DND-41 (cell line): ENCODE measurements at places on chromosomes 7 and 10.

GRCh38 chr10:114096864-114097263 lies 53.2 kb downstream of the ADRB1 start:
- H3K4me1 ChIP-seq = peaks cover 37% of the 10 kb centered on the region
- H3K36me3 ChIP-seq = no peaks in the 10 kb centered on the region
- H3K4me3 ChIP-seq = no peak overlapping the region
- H3K27ac ChIP-seq = no peak overlapping the region
- peaks cover 13% of the 10 kb centered on the region for H3K27me3 ChIP-seq

- no peak overlapping the region for H3K27ac ChIP-seq
- no peaks in the 10 kb centered on the region for H3K27me3 ChIP-seq
- H3K4me3 ChIP-seq = no peak overlapping the region
- no peaks in the 10 kb centered on the region for H3K36me3 ChIP-seq
- DNase-seq = no peak
- no peaks in the 10 kb centered on the region for H3K4me1 ChIP-seq
Measured at GRCh38 chr7:83015916-83016315, 146.8 kb downstream of the PCLO start.

- H3K4me3 ChIP-seq = no peak overlapping the region
- no peaks in the 10 kb centered on the region for H3K27me3 ChIP-seq
- no peak for DNase-seq
- no peaks in the 10 kb centered on the region for H3K36me3 ChIP-seq
Measured at GRCh38 chr7:86958380-86958779, 101.1 kb downstream of the ELAPOR2 start.

- H3K36me3 ChIP-seq = no peaks in the 10 kb centered on the region
- peaks cover 31% of the 10 kb centered on the region for H3K4me1 ChIP-seq
- no peaks in the 10 kb centered on the region for H3K27me3 ChIP-seq
- DNase-seq = peak; percentile 71
- no peak overlapping the region for H3K4me3 ChIP-seq
- H3K27ac ChIP-seq = peak overlapping the region; percentile 15; the same call in 1 of the 2 replicates
Measured at GRCh38 chr7:2399848-2400587, 3.4 kb upstream of the CHST12 start.

GRCh38 chr7:92698237-92698841 lies 108.1 kb upstream of the FAM133B start:
- H3K27ac ChIP-seq = peak overlapping the region; percentile 48
- DNase-seq = no peak
- peaks cover 80% of the 10 kb centered on the region for H3K36me3 ChIP-seq
- H3K4me3 ChIP-seq = no peak overlapping the region
- H3K4me1 ChIP-seq = peaks cover 74% of the 10 kb centered on the region

- no peak overlapping the region for H3K4me3 ChIP-seq
- peak; percentile 49 for DNase-seq
- no peaks in the 10 kb centered on the region for H3K27me3 ChIP-seq
- no peaks in the 10 kb centered on the region for H3K36me3 ChIP-seq
- no peak overlapping the region for H3K27ac ChIP-seq
- H3K4me1 ChIP-seq = no peaks in the 10 kb centered on the region; the same call in 1 of the 2 replicates
Measured at GRCh38 chr10:62384057-62384446, 9.9 kb downstream of the ZNF365 start.

DNA sequence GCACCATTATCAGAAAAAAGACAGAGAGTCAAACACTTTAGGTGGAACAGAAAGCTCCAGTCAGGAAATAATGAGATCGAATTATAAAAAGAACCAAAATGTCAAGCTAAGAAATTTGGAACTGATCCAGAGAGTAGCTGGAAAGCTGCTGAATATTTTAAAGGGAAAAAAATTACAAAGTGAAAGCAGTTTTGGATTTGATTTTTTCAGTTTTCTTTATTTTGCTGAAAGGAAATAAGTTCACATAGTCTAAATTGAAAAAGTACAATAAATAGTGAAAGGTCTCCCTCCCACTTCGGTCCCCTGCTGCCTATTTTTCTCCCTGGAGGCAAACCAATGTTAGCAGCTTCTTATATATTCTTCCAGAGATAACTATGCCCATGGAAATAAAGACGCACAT lies 11.3 kb upstream of the TOMM7 start:
- H3K27ac ChIP-seq = no peak overlapping the region
- no peaks in the 10 kb centered on the region for H3K4me1 ChIP-seq
- H3K36me3 ChIP-seq = no peaks in the 10 kb centered on the region
- no peak for DNase-seq

DNA sequence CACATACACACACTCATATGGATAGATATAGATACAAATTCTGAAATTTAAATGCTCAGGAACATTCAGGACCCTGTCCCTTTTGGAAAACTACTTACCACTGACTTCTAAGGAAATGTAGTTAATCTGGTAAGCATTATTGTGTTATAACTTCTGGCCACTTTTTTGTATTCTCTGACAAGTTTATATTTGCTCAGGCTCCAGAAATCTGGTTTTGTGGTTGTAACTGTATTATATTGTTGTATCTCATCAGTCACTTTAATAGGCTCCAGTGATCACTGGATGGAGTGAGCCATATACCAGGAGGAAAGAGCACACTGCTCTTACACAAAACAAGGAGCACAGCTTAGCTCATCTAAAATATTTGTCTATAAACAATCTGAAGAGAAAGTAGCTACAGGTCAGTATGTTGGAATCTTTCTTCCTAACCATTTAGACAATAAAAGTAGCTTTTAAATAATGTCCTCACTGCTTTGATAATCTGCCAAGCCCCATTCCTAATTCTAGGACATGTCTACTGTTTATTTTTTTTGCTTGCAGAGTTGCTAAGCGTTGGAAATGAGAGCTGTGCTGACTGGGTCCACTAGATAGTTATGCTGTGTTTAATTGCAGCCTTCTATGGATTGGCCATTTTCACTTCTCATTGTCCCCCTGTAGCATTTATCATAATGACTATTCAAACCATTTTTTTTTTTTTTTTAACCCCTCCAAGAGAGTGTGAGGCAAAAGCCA lies 43.8 kb downstream of the SMNDC1 start:
- no peaks in the 10 kb centered on the region for H3K36me3 ChIP-seq
- no peak for DNase-seq
- no peak overlapping the region for H3K4me3 ChIP-seq
- H3K27ac ChIP-seq = no peak overlapping the region
- no peaks in the 10 kb centered on the region for H3K4me1 ChIP-seq

- H3K27me3 ChIP-seq = no peaks in the 10 kb centered on the region
- H3K4me1 ChIP-seq = no peaks in the 10 kb centered on the region
- H3K4me3 ChIP-seq = no peak overlapping the region
Measured at GRCh38 chr10:95242581-95243317, 48.1 kb downstream of the PDLIM1 start.

DNA sequence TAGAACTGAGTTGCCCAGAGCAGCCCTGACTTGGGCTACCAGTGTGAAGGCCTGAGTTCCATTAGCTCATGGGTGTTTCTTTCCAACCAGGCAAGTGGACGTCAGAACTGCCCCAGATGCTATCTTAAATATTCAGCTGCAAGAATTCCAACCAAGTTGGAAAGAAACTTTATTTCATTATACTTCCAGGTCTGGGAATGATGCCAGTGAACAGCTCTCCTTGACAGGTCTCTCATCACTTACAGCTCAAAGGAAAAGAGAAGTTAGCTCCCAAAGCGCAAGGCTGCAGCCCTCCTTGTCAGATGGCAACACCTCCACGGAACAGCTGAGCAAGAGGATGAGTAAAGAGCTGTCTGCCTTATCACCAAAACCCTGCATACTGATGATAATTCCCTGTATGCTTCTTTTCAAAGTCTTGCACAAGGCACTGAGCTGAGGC lies 255.5 kb upstream of the AOAH start:
- no peak overlapping the region for H3K27ac ChIP-seq
- peaks cover 10% of the 10 kb centered on the region for H3K4me1 ChIP-seq
- no peaks in the 10 kb centered on the region for H3K27me3 ChIP-seq
- DNase-seq = no peak
- H3K4me3 ChIP-seq = no peak overlapping the region

DNA sequence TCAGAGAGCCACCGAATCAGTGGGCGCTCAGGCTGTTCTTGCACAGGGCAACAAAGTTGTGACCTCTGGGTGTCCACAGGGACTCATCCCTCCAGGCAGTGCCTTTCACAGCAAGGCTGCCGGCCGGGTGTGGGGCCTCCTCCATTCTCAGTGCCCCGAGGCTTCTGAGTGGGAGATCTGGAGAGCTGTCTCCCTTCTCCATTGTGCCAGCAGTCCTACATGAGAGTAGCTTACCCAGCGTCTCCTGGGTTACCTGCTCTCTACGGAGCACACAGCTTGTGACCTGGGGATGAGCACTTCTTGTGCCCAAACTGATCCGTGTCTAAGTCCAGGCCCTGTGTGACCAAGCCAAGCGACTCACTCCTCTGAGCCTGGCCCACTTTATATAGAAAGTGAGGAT lies 240.9 kb upstream of the GRB10 start:
- H3K4me3 ChIP-seq = no peak overlapping the region
- H3K36me3 ChIP-seq = no peaks in the 10 kb centered on the region
- no peak overlapping the region for H3K27ac ChIP-seq
- no peaks in the 10 kb centered on the region for H3K4me1 ChIP-seq
- no peak for DNase-seq

DNA sequence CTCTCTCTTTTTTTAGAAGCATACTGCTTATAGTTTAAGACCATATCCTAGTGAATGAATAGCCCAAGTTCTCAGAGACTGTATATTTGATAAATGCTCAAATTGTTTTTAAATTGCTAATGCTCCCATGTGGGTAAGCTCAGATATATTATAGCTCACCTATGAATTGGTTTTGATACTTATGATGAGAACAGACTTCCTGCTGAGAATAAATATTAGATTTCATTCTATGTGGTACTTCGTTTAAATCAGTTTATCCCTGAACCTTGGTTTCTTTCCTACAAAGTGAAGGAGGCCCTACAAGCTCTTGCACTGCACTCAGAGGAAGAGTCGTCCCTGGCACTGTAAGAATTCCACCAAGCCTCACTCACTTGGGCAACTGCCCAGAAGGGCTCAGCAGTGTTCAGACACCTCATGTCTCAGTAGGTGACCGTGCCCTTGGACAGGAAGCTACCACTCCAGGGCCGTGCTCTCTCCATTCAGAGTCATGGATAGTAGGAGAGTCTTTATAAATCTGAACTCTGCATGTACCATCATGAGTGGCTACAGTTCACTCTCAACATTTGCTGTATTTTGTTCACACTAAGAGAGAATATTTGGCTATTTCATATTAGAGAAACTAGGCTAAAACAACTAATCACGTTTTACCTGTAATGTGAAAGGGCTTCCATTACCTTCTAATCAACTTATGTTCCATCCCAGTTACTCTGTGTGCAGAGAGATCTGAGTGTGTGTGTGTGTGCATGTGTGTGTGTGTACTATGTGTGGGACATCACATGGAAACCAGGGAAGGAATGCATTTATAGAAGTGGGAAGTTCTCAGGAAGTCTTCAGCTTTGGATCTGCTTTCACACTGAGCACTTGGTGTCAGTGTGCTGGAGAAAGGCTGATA lies 93.8 kb downstream of the PTPRE start:
- H3K4me1 ChIP-seq = no peaks in the 10 kb centered on the region
- no peak overlapping the region for H3K27ac ChIP-seq
- H3K4me3 ChIP-seq = no peak overlapping the region
- no peaks in the 10 kb centered on the region for H3K36me3 ChIP-seq

DNA sequence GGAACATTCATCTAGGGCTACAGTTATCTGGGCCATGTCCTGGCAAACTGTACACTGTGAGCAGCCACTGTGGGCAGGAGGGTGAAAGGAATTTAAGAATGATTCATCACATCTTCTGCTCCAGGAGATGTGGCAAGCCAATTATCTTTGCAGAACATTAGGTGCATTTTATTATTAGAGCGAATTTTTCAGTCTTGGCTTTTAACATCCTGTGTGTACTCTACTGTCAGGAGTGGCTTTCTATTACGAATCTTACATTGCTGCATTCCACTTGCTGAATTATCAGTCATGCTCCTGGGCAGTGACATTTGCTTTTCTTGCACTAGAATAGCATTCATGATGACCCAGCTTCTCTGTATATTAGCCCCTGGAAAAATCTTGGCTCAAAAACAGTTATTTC lies 109.2 kb upstream of the TARP start:
- no peak overlapping the region for H3K27ac ChIP-seq
- H3K27me3 ChIP-seq = no peaks in the 10 kb centered on the region
- peaks cover 28% of the 10 kb centered on the region for H3K36me3 ChIP-seq
- no peak overlapping the region for H3K4me3 ChIP-seq
- H3K4me1 ChIP-seq = no peaks in the 10 kb centered on the region

- H3K36me3 ChIP-seq = no peaks in the 10 kb centered on the region
- no peak for DNase-seq
- H3K27me3 ChIP-seq = no peaks in the 10 kb centered on the region
- H3K27ac ChIP-seq = no peak overlapping the region
- H3K4me3 ChIP-seq = no peak overlapping the region
Measured at GRCh38 chr10:92045641-92046106, 122.1 kb downstream of the BTAF1 start.
